ENCODE measurements at places on chromosomes 5 and 9.

DNA sequence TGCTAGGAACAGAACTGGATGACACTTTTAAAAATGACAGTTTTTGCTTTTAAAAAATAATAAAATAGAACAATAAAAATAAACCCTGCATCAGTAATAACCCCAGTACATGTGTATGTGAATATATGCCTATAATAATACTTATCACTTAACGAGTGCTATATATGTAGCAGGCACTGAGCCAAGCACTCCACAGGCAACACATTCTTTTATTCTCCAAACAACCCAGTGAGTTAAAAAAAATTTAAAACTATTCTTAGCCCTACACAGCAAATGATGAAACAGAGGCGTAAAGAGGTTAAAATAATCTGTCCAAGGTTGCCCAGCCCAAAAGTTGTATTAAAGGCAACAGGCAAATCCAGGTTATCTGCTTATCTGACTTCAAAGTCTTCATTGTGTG, 124.5 kb upstream of the SMIM23 start:
- DNase-seq = no peak

GRCh38 chr5:20609126-20609525, 621.1 kb upstream of the CDH18 start:
- no peak for DNase-seq

DNA sequence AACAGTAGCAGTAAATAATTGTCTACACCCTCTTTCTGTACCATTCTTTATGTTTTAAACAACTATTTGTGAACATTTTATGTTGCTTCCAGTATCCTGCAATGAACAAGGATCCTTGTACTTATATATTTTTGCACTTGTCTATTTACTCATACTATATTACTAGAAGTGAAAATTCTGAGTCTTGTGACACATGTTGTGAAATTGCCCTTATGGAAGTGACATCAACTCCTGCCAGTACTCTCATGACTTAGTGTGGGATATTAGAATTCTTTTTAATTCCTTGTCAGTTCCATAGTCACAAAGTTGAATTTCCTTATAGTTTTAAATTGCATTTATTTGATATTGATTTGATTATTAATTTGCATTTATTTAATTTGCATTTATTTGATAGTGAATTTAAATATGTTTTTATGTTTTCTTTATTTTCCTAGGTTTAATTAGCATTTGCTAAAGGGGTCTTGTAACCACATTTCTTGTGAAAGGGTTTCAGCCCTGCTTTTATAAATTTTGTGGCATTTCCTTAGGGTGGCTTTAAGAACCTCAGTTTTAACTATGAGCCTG, 27.7 kb downstream of the PARP8 start:
- no peak for DNase-seq

DNA sequence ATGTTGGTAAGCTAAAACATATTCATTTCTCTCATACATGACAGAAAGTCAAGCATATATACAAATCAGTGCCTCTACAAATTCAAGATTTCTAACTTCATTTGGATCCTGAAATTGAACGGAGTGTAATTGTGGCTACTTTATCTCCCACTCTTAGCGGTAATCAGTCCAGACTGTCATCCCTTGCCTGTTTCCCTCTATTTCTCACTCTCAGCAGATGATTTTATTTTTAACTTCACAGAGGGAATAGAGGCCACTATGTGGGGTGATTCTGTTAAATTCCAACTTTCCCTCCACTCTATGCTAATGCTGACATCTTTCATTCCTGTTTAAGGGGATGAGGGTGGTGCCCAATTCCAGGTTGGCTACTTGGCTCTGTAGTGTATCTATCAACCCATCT, 153.8 kb upstream of the KCNN2 start:
- no peak for DNase-seq

GRCh38 chr5:180104168-180104530, 32.6 kb upstream of the RNF130 start:
- no peak for DNase-seq

DNA sequence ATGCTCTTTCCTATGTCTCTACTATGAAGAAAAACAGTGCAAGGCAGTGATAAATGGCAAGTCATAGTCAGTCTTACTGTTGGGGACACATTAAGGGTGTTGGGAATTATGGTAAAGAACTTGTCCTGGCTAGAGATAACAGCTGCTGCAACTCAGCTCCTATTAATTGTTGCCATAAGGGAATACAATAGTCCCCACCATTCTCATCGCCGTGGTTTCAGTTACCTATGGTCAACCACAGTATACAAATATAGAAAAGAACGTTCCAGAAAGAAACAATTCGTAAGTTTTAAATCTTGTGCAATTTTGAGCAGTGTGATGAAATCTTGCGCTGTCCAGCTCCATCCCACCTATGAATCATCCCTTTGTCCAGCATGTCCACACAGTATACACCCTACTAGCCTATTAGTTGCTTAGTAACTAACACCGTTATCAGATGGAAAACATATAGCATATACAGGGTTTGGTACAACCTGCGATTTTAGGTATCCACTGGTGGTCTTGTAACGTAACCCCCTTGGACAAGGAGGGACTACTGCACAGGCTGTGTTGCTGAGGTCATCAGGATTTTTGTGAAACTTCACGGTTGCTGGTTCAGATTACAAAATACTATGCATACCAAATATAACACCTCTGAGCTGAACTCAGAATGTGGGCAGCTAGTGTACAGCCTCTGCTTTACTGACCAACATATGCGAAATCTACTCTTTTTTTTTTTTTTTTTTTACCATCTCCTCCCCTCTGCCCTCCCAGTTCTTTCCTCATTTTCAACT, 53.5 kb downstream of the ZFR start:
- peak; percentile 68 for DNase-seq

DNA sequence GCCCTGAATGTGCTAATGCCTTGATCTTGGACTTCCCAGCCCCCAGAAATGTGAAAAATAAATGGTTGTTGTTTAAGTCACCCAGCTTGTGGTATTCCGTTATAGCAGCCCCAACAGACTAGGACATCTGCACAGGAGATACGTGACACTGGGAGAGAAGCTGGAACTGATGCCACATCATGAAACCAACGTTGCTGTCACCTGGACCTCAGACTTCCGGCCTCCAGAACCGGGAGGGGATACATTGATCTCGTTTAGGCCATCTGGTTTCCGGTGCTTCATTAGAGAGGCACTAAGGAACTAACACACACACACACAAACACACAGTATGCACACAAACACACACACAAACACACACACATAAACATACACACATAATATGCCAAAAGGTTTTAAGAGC, 75.0 kb upstream of the ICE1 start:
- DNase-seq = no peak

DNA sequence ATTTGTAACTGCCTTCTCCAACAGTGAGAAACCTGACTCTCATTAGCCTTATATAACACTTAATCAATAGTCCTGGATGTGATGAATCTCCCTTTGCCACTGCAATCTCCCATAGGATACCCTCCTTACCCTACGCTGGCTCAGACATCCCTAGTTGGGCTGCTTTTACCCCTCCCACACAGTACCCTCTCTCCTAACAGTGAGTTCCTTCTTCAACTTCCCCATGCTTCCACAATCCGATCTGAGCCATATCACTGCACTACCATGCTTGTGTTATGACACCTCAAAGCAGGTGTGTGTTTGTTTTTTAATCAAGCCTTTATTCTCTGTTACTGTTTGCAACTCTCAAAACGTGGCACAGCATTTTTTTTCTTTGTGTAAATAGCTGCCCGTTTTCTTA, 60.5 kb upstream of the C9orf72 start:
- DNase-seq = no peak

GRCh38 chr9:123316053-123316718, 39.8 kb upstream of the CRB2 start:
- no peak for DNase-seq

GRCh38 chr5:61414806-61415205, 82.7 kb downstream of the ZSWIM6 start:
- no peak for DNase-seq

GRCh38 chr5:100852051-100852450, 51.0 kb downstream of the ST8SIA4 start:
- no peak for DNase-seq

DNA sequence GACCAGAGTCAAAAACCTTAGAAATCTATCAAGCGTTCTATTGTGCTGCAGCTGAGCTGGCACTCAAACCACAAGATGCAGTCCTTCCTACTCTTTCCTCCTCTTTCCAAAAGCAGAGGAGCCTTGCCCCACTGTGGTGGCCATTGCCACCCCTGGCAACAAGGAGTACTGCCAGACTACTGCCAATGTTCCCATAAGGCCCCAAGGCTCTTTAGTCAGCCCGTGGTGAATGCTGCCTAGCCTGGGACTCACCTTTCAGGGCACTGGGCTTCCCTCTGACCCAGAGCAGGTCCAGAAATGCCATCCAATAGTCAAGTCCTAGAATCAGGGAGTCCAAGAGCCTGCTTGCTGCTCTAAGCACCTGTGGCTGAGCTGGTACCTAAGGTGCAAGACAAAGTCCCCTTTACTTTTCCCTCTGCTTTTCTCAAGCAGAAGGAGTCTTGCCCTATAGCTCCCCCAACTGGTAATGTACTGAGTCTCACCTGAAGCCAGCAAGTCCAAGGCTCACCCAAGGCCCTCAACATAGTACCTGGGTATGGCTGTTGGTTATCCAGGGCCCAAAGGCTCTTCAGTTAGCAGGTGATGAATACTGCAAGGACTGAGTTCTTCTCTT, 219.4 kb downstream of the ATPSCKMT start:
- peak; percentile 31 for DNase-seq

DNA sequence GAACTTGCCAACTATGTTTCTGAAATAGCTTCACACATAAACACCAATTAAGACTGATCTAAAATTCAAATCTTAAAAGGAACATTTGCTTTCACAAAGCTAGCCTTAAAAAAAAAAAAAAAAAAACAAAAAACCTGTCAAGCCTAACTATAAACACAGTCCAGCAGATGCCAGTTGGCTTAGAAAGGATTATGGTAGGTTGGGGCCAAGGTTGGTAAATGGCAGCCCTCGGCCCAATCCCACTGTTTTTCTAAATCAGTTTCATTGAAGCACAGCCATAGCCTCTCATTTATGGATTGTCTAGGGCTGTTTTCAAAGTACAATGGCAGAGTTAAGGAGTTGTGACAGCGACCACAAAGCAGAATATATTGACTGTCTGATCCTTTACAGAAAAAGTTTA, 75.7 kb upstream of the FRRS1L start:
- DNase-seq = no peak

- no peak for DNase-seq
Observed at GRCh38 chr9:29981013-29981412, 2403.4 kb upstream of the ACO1 start.

- no peak for DNase-seq
Observed at GRCh38 chr5:170861667-170861916, 226 bp upstream of the RANBP17 start.

- no peak for DNase-seq
Observed at GRCh38 chr9:105389796-105390195, 58.0 kb upstream of the FSD1L start.

GRCh38 chr5:68378204-68378820, 162.8 kb downstream of the PIK3R1 start:
- DNase-seq = no peak

DNA sequence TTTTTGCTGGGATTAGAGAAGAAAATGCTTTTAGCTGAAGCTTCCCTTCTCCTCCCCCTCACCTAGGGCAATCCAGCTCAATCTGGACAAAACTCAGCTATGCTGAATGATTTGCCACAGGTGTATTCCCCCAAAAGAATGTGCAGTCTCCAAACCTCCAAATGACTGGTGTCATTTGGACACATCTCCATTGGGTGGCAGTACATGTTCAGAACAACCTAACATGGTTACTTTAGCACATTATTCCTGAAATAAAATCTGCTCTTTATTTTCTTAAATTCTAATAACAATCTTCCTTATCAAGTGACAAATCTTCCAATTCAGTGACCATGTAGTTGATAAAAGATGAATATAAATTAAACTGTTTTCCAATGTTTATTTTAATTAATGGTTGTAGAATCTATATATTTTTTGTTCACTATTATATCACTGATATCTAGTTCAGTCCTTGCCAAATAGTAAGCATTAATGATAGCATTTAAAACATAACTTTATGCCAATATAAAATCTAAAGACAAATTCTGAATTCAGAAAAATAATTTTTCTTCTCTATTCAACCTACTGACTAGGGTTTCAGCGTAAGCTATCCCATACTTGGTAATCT, 61.3 kb upstream of the MOCS2 start:
- peak; percentile 19 for DNase-seq

- no peak for DNase-seq
Observed at GRCh38 chr5:73374520-73375190, 73.9 kb downstream of the FOXD1 start.

DNA sequence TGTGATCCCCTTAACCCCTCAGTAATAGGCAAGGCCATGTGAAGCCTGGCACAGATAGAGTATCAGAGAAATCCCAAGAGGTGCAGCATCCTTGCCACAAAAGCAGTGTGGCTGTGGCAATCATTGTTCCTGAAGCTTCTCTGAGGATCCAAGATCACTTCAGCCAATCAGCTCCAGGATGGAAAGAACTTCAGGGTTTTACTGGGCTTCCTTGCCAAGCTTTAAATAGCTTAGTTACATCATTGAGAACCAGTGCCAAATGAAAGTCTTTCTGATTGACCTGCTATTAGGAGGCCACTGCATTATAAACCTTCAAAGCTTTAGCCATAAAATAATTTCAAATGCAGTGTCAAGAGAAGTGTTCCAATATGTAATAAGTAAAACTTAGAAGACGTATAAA, 430.6 kb downstream of the PIK3R1 start:
- DNase-seq = no peak

DNA sequence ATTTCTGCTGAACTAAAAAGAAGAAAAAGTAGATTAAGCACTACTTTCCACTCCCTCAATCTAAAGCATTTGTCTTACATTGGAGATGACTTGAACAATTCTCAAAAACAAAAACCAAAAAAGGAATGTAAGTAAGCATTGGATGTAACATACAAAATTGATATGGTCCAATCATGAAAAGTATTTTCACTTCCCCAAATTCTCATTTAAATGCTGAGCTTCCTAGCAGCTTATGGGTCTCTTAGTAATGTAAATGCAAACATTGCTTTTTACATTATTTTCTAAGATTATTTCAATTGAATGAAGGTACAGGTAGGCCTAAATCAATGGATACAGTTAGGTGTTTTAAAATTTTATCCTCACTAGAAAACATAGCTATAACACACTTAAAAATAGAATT, 20.0 kb downstream of the ANKH start:
- no peak for DNase-seq

DNA sequence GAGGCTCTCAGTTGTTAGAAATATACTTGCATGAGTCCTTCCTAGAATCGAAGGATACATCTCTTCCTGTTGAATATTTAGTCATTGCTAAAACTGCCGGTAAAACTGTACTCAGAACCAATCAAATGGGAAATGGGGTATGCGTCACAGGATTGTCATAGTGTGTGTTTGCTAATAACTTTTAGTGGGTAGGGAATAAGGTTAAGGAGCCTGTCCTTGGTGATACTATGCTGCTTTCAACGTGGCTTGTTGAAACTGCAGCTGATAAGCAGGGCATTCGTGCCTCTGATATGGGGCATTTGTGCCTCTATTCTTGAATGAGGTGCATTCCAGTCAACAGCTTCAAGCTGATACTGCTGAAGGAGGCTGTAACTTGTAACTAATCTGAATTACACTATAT, 26.6 kb downstream of the HABP4 start:
- no peak for DNase-seq

- no peak for DNase-seq
Observed at GRCh38 chr5:157290981-157291711, 25.2 kb downstream of the CYFIP2 start.

Data from H4 (cell line).